ENCODE measurements at places on chromosomes 3 and 15.
A peak's percentile ranks its signal among the peaks of the same experiment; 100 is the strongest.

GRCh38 chr15:92020207-92020606, 166.7 kb downstream of the SLCO3A1 start:
- DNase-seq = no peak

GRCh38 chr3:72177075-72178050, 392.4 kb upstream of the PROK2 start:
- DNase-seq = peak; percentile 35

DNA sequence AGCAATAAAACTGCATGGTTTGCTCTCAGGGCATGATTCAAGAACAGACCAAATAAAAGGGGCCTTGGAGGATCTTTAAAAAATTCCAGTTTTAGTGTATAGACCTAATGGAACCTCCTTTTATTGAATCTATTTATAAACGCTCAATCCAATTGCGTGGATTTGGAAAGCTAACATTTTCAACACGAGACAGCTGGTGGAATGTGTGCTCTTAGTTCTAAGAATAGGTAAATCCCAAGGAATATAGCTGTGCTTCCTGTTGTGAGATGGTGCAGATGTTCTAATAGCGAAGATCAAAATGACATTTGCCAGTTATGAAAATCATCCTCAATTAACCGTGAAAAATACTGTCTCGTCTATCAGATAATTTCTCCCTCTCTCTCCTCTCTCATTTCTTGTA, 192.5 kb downstream of the ATP10A start:
- DNase-seq = no peak

DNA sequence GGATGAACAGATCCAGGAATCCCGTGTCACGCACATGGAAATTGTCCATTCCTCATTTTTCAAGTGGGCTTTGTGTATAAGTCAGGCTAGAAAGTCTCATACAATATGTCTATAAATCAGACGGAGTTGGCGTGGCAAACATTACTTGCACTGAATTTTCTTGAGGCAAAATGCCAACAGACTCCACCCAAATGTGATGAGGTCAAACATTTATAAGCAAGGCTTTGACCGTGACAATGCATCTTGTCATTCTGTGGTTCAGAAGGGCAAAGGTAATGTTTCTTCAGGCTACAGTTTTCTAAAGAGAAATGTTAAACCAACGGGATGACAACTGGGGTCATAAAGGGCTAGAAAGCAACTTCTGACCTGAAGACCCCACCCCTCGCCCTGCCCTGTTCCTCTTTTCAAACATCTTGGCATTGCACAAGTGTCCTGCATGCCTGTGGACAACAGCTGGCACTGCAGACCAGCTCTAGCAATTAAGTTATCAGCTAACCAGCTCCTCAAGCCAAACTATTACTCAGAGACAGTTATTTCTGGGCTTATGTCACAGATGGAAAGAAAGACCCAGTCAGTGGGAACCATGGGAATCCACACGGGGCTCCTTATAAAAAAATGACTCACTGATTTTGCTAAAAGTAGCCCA, 36.5 kb upstream of the SPTBN5 start:
- peak; percentile 92 for DNase-seq

- no peak for DNase-seq
These were observed 13.4 kb downstream of the SPICE1 start for GRCh38 chr3:113501597-113501996.

GRCh38 chr15:64493641-64494040, 33.3 kb downstream of the ZNF609 start:
- DNase-seq = no peak

GRCh38 chr3:14300721-14301399, 101.5 kb upstream of the SLC6A6 start:
- no peak for DNase-seq

GRCh38 chr3:52030714-52031310, 25.6 kb downstream of the DUSP7 start:
- no peak for DNase-seq

DNA sequence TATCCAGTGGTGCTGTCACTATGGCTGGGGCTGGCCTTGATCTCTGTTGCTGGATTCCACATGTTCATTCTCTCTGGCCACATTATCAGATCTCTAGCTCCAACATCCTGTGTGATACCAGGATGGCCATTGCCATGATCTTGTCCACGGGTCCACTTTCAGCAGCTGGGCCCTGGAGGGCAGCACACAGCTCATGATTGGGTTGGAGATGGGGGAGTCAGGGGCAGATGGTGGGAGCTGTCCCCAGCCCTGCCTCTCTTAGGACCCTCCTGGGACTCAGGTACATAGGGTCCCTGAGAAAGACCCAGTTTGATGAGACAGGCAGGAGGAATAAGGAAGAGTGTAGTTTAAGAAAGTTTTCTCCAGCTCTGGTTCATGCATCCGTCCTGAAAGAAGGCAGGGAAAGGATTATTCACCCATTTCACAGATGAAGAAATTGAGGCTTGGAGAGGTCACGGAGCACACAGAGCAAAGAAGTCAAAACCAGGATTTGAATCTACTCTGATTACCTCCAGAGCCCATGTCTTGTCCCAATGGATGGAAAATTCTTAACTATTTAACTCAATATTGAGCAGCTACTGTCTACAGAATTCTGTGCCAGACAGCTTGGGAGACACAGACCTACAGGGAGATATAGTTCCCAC, 100.5 kb downstream of the LINGO1 start:
- DNase-seq = no peak

GRCh38 chr3:81237181-81237580, 524.3 kb downstream of the GBE1 start:
- DNase-seq = no peak

DNA sequence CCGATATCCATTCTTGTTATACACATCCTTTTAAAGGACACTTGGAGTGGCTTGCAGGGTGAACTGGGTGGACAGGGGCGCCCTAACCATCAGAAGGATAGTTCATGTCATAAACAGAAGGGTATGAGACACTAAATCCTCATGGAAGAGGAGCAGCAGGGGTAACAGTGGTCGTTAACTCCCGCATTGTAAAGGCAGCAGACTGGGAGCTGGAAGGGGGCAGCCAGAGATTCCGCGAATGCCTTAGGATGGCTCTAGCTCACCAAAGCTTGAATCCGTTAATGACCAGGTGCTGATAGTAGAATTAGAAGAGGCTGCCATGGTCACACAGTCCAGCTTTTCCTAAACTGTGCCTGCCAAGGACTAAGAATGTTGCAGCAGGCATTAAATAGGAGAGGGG, 85.2 kb upstream of the ANKRD34C start:
- DNase-seq = no peak

Measured in RWPE1 (cell line).